Activated CD8-positive, alpha-beta memory T cell treated with anti-CD3 and anti-CD28 coated beads, Interleukin-2, amount 10 ng/mL, durations not matched to agents 7 days and 5 days (primary cell): ENCODE measurements at places on chromosomes 1 and 21. TPM values are rescaled to one million over a fixed set of nuclear protein-coding genes. Genes with fewer than 3 reads are reported as not detected.
A peak's percentile ranks its signal among the peaks of the same experiment; 100 is the strongest.

Gene TLCD4
- not detected for total RNA-seq

Gene GPR25
- not detected for total RNA-seq

Gene LAPTM5
- total RNA-seq = 386 TPM

Gene LMX1A
- not detected for total RNA-seq

Gene SERPINC1
- not detected for total RNA-seq

DNA sequence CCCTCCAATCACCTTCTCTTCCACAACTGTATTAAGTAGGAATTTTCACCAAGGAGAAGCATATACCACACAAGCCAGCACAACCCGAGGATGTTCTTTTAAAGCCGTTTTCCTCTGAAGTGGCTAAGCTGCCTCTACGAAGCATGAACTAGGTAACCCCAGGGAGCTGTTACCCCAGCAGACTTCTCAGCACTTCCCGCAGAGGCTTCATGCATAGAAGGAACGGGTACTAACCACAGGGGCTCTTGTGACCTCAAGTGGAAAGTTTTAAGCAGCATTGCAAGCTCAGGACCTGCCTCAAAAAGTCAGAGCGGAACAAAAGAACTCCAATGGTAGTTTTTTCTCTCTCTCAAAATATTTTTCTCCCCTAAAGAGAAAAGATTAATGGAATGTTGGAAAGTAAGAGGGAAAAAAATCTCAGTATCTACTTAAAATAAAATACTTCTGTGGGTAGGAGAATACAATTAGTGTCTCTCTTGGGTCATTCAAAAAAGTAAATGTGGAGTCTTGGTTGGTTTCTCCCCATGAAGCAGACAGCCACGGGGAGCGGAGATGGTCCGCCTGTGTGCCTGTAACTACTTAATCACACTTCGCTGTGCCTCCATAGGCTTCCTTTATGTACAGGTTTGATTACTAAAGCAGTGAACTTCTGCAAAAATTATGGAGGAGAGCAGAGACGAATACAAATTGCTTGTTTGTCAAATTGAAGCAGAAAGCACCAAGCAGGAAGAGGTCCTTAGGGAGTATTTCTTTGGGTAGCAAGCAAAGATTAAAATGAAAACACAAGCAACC is 40.9 kb downstream of the STX6 start:
- H3K27ac ChIP-seq = peak overlapping the region; percentile 65
- H3K27me3 ChIP-seq = no peaks in the 10 kb centered on the region
- peaks cover 19% of the 10 kb centered on the region for H3K4me1 ChIP-seq
- peak overlapping the region; percentile 10 for H3K4me3 ChIP-seq
- peaks cover 39% of the 10 kb centered on the region for H3K36me3 ChIP-seq

DNA sequence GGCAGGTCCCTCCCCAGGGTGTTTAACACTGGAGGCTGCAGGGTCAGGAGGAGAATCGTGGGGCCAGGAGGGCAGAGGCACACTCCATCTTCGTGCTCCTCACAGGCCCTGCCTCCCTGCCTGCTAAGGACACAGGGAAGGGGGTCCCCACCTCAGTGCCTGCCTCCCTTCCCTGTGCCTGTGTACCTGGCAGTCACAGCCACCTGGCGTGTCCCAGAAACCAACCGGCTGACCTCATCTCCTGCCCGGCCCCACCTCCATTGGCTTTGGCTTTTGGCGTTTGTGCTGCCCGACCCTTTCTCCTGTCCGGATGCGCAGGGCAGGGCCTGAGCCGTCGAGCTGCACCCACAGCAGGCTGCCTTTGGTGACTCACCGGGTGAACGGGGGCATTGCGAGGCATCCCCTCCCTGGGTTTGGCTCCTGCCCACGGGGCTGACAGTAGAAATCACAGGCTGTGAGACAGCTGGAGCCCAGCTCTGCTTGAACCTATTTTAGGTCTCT is 623 bp upstream of the BGLAP start:
- peaks cover 25% of the 10 kb centered on the region for H3K4me1 ChIP-seq
- H3K27ac ChIP-seq = no peak overlapping the region
- H3K4me3 ChIP-seq = no peak overlapping the region
- no peaks in the 10 kb centered on the region for H3K27me3 ChIP-seq

DNA sequence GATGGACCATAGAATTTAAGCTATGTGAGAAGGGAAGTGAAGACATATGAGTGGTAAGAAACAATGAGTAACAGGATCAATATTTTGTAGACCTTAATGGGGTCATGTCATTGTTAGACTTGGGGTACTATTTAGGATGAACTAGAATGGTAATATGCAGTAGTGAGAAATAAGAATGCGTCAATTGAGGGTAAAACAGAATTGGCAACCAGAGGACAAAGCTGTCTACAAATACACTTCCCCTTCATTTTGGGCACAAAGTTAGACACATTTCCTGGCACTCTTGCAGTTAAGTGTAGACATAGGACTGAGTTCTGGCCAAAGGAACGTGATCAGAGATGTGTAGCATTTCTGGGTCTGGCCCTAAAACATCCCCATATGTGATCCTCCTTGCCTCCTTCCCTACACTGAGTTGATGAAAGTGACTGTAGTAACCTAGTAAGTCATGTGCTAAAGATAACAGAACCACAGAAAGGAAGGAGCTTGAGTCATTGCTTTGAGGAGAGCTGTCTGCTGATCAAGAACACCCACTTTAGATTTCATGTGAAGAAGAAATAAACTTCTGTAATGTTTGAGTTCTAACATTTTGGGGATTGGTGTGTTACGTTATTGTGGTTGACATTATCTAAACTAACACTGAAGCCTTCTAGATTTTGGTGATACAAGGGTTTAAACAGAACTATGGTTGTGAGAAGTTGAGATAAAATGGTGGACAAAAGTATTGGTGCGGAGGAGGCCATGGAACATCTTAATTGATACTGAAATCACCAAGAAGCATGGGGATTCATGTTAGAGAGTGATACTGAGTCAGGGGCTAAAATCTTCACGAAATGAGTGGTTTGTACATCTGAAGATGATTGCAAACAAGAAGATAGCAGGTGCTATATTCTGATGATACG is 41.7 kb downstream of the CD55 start:
- no peak for DNase-seq
- H3K27ac ChIP-seq = no peak overlapping the region
- H3K4me3 ChIP-seq = no peak overlapping the region
- H3K4me1 ChIP-seq = no peaks in the 10 kb centered on the region

GRCh38 chr1:67159233-67159632 is 7.0 kb upstream of the IL23R start:
- H3K36me3 ChIP-seq = peaks cover 3% of the 10 kb centered on the region
- no peak overlapping the region for H3K4me3 ChIP-seq
- H3K27ac ChIP-seq = no peak overlapping the region
